Stimulated activated memory B cell treated with anti-CD40 and anti-IgM and Interleukin-4, amounts not matched to agents 10 μg/mL and 1 μg/mL and 100 μg/mL, for 72 hours (primary cell): ENCODE measurements at places on chromosomes 7 and 10.

DNA sequence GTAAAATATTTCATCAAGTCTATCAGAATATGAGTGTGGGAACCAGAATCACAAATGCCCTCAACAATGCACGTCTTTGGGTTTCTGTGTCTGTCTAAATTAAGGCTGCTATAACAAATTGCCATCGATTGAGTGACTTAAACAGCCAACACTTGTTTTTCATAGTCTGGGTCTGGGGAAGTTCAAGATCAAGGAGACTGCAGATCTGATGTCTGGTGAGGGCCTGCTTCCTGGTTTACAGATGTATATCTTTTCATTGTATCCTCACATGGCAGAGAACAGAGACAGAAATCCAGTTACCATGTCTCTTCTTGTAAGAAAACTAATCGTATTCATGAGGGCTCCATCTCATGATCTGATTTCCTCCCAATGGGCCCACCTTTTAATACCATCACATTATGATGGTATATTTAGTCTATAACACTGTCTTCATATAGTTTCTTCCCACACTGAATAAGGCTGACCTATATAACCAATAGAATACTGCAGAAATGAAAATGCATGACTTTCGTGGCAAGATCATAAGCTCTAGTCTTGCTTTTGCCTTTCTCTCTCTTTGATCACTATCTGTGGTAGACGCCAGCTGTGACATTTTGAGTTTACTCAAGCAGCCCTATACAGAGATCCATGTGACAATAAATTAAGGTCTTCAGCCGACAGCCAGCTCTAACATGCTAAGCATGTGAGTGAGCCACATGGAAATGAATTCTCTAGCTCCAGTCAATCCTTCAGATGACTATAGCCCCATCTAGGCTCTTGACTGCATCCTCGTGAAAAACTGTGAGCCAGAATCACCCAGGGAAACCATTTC is 51.9 kb downstream of the THSD7A start:
- H3K27me3 ChIP-seq: no peaks in the 10 kb centered on the region
- H3K27ac ChIP-seq: no peak overlapping the region

- peaks cover 70% of the 10 kb centered on the region for H3K36me3 ChIP-seq
- no peak for ATAC-seq
- H3K4me1 ChIP-seq: peaks cover 70% of the 10 kb centered on the region
- H3K27me3 ChIP-seq: no peaks in the 10 kb centered on the region
These were observed 12.7 kb downstream of the YWHAG start for GRCh38 chr7:76346097-76346496.

DNA sequence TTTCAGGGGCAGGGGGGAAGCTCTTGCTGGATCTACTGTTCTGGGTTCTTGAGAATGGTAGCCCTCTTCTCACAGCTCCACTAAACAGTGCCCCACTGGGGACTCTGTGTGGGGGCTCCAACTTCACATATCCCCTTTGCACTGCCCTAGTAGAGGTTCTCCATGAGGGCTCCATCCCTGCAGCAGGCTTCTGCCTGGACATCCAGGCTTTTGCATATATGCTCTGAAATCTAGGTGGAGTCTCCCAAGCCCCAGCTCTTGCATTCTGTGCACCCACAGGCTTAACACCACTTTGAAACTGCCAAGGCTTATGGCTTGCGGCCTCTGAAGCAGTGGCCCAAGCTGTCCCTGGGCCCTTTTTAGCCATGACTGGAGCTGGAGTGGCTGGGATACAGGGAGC is 150.7 kb downstream of the LRMDA start:
- no peak for ATAC-seq
- H3K4me1 ChIP-seq: no peaks in the 10 kb centered on the region
- H3K27me3 ChIP-seq: no peaks in the 10 kb centered on the region

- H3K27me3 ChIP-seq: no peaks in the 10 kb centered on the region
- no peaks in the 10 kb centered on the region for H3K4me1 ChIP-seq
- no peak for ATAC-seq
- no peaks in the 10 kb centered on the region for H3K36me3 ChIP-seq
- no peak overlapping the region for H3K27ac ChIP-seq
These were observed 17.2 kb downstream of the PANK1 start for GRCh38 chr10:89627830-89628229.

- H3K27me3 ChIP-seq: peaks cover 19% of the 10 kb centered on the region
- no peak overlapping the region for H3K27ac ChIP-seq
- H3K36me3 ChIP-seq: no peaks in the 10 kb centered on the region
These were observed 38.1 kb downstream of the COL1A2 start for GRCh38 chr7:94432817-94433216.

DNA sequence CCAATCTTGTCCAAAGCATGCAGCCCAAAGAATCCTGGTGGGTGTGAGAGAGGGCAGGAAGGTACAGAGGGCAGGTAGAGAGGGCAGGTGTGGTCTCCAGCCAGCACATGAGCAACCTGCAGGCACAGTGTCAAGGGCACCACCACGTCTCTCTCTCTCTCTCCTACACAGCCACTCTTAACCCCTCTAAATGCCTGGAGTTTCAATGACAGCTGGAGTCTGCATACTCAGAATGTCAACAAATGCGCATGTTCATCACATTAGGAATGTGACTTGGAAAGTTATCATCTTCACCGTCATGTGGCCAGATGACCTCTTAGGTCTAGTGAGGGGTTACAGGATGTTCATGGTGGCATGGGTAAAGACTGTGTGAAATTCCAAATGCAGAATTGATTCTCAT is 456.8 kb downstream of the SORCS1 start:
- no peaks in the 10 kb centered on the region for H3K36me3 ChIP-seq
- H3K27me3 ChIP-seq: no peaks in the 10 kb centered on the region
- H3K27ac ChIP-seq: no peak overlapping the region
- no peak for ATAC-seq
- H3K4me3 ChIP-seq: no peak overlapping the region

DNA sequence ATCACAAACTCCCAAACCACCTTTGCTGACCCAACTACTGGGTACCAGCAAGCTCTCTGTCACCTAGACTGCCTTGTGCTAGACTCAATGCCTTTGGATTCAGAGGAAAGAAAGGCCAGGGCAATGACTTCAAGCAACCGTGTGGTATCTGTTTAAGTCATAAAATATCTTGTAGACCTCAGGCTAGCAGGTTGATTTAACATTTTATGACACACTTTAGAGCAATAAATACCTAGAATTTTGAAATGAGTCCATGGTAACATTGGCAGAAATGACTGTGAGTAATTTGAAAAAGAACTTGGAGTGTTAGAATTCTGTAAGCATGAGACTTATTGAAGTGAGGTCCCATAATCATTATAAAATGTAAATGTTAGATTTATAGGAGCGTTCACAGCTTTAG is 87.2 kb downstream of the TWIST1 start:
- no peaks in the 10 kb centered on the region for H3K4me1 ChIP-seq
- H3K27ac ChIP-seq: no peak overlapping the region
- no peak for ATAC-seq
- H3K36me3 ChIP-seq: no peaks in the 10 kb centered on the region
- H3K4me3 ChIP-seq: no peak overlapping the region

DNA sequence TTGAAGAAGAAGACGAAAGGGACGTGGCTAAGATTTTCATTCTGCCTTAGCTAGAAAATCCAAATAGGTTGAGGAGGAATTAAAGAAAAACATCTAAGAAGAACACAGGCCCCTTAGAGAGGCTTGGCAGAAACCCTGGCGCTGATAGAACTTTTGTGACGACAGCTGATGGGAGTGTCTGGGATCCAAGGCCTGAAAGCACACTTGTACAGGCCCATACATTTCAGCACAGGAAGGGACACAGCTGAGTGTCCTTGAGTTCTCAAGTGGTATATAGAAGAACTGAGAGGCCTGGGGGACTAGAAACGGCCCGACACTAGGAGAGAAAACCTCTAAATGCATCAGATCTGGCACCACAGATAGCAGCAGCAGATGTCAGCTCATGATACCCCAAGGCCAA is 39.5 kb downstream of the PRPS1L1 start:
- H3K27me3 ChIP-seq: peaks cover 19% of the 10 kb centered on the region
- H3K4me3 ChIP-seq: no peak overlapping the region
- ATAC-seq: no peak
- H3K4me1 ChIP-seq: peaks cover 10% of the 10 kb centered on the region
